Brain (organoid and tissue), 16 donors: ENCODE measurements at places on chromosomes 6 and 20. TPM values are rescaled to one million over a fixed set of nuclear protein-coding genes. Genes with fewer than 3 reads are reported as not detected.

- DNase-seq = no peak
These were observed 59.3 kb upstream of the ZNF217 start for GRCh38 chr20:53652859-53653517.

LMBRD1 gene
- 48.7 TPM for polyA plus RNA-seq

DNA sequence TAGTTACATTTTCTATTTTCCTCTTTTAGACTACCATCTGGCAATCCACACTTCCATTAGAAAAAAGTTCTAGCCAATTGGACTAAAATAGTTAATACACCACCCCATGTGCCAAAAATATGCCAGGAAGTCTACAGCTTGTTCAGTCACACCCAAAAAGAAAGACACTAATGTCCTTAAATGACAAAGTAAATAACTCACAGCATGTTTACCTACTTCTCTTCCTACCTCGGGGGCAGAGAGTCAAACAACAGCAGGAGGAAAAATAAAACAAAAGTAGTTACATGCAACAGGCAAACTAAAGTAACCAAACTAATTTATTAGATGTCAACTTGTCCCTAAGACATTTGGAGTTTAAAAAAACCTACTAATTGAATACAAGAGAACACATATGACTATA, 57.0 kb downstream of the UBE3D start:
- DNase-seq = peak; percentile 27

DNA sequence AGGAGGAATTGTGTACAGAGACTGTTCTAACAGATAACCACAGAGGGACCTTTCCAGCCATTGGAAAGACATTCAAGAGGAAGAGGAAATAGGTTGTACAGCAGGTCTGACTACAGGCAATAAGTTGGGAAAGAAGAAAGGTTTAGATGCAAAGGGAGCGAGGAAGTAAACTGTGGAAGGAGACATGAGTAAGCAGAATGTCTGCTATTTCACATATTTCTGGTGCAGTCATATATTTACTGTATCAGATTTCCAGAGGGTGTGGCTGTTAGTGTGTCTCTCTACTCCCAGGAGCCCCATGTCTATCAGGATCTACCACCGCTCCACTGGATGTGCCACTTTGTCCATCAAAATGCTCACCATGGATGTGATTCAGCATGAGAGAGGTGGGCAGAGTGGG, 25.9 kb downstream of the MRS2 start:
- DNase-seq = no peak
